Left lobe of liver (tissue), 2 donors: ENCODE measurements at places on chromosomes 12 and 14. TPM values are rescaled to one million over a fixed set of nuclear protein-coding genes. Genes with fewer than 3 reads are reported as not detected.

Gene OVCH1
- not detected for total RNA-seq

Gene STX2
- total RNA-seq: 8.1 TPM

Gene SERPINA3
- 7,311 TPM for total RNA-seq

Gene RAD51AP1
- 0.65 TPM for total RNA-seq
